Heart right ventricle (tissue), 16 donors: ENCODE measurements at places on chromosomes 11 and 22. TPM values are rescaled to one million over a fixed set of nuclear protein-coding genes. Genes with fewer than 3 reads are reported as not detected.

DNA sequence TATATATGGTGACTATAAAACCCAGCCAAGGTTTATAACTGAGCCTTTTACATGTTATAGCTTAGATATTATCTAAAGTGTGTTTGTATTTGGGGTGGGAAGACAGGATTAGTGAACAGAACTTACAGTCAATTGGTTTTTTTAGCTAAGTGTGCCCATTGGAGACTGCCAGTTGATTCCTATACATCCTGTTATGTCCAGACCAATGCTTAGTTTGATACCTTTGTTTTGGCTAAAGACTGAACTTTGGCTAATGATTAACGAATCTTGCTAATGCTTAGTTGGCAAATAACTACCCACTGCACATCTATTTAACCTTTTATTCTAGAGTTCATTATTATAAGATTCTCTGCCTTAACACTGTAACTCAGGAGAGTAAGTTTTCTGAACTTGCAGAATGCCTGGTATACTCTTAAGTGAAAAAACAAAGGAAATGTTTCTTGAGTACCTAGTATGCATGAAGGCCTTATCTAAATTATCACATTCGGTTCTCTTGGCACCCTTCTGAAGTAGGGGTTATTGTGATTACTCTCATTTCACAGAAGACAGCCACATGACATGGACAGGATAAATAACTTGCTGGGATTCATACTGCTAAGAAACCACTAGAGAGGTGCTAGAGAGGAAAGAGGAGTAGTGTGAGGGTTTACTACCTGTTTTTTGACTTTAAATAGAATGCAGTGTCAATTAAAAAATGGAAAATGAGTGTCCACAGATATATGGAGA, 54.0 kb downstream of the KREMEN1 start:
- DNase-seq: no peak

Gene OR10D3
- not detected for polyA plus RNA-seq

Gene CRACR2B
- polyA plus RNA-seq: 72.3 TPM

DNA sequence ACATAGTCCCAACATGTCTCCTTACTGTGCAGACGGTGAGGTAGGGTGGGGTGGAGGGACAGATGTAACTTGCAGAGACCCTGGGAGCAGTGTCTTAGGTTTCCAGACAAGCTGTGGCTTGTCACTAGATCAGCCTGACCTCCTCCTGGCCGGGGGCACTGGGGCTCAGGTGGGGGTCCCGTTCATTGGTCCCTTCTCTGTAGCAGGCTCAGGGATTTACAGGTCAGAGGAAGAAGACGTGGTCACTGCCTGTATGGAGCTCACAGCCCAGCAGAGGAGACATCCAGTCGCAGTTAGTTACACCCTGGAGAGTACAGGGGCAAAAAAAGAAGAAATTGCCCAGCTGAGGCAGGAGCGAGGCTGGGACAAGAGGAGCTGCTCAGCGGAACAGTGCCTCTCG, 22.0 kb upstream of the TUB start:
- DNase-seq: no peak

DNA sequence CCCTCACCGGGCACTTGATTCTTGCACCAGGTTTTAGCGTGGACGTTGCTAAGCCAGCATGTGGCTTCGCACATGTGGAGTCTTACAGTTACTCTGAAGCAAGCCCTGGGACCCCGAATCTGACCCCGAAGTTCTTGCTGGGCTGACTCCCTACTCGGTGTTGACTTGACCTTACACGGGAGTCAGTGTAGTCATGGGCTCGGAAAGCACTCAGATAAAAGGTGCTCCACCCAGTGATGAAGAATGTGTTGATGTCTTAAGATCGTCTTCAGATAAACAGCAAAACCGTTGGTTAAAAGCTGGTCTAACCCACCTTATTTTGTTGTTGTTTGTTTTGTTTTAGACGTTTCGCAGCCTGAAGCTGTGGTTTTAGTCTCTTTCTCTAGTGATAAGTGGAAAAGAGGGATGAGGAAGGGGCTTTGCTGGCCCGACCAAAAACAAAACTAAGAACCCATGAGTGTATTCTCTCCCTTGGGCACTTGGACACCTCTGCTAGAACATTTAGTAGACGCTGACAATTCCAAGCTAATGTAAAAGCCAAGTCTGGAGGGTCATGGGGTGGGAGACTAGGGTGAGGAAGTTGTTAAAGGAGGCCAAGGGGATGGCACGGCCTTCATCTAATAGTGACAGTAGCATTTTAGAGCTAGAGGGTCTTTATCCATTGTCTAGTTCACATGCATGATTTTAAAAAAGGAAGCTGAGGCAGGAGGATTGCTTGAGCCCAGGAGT, 69.9 kb downstream of the BCR start:
- no peak for DNase-seq

Gene KRTAP5-9
- not detected for polyA plus RNA-seq

DNA sequence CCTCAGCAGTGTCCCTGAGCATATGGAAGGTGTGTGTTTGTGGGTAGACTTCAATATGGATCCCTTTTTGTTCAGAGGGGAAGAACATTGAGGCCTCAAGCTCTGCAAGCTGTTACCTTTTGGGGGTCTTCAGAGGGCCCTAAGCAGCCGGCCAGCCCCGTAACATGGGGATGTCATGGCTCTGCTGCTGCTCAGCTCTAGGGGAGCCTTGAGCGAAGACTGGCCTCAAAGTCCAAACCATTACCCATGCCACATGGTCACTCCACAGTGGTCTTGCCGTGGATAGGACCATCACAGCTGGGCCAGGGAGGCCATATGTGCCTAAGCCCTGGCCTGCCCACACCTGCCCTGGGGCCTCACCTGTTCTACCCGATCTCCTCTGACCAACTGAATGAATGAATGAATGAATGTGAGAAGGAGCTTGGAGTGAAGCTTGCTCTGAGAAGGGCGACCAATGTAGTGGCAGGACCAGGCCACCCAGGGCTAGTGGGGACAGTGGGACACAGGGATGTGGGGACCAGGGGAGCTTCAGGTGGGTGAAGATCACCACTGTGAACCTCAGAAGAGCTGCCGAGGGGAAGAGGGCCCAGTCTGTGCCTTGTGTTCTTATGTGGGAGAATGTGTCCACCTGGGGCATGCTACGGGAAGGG, 754.6 kb downstream of the BRD1 start:
- DNase-seq: no peak

GRCh38 chr22:20147237-20147988, 3.4 kb downstream of the CCDC188 start:
- DNase-seq: no peak

Gene SOX6
- polyA plus RNA-seq: 4.9 TPM

- DNase-seq: no peak
These were observed 785.4 kb upstream of the API5 start for GRCh38 chr11:42526426-42526825.

Gene ESAM
- 47.2 TPM for polyA plus RNA-seq

- DNase-seq: no peak
These were observed 30.1 kb downstream of the RCN1 start for GRCh38 chr11:32121012-32121411.

Gene TMEM151A
- not detected for polyA plus RNA-seq

- DNase-seq: peak; percentile 92
These were observed 57.6 kb downstream of the FBXO7 start for GRCh38 chr22:32531931-32532819.

Gene TBX1
- polyA plus RNA-seq: 0.61 TPM

Gene TSSK2
- 0.14 TPM for polyA plus RNA-seq

Gene NLRP14
- polyA plus RNA-seq: not detected

DNA sequence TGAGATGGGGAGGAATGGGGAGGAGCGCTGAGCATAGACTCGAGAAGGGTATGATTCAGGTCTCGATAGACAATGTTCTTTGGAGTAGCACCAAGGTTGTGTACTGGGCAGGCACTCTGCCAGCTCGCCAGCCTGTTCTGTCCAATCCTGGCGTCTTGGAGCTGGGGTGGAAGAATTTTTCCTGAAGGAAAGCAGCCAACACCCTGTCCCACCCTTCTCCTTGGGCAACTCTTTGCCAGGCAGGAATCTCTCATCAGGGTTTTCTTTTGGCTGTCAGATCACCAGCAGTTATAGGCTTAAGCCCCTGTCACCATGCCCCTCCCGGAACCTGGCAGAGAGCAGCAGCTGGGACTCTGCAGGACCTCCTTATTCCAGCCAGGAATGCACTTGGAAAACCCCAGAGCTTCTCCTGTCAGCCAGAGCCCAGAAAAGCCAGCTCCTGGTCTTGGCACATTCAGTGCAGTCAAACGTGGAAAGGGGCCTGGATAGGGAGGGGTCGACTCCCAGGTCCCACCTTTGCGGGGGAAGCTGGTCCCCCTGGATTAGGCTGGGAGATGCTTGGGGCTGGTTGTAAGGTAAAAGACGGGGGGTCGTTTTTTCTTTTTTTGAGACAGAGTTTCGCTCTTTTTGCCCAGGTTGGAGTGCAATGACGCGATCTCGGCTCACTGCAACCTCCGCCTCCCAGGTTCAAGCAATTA, 14.4 kb upstream of the SPTBN2 start:
- DNase-seq: no peak

DNA sequence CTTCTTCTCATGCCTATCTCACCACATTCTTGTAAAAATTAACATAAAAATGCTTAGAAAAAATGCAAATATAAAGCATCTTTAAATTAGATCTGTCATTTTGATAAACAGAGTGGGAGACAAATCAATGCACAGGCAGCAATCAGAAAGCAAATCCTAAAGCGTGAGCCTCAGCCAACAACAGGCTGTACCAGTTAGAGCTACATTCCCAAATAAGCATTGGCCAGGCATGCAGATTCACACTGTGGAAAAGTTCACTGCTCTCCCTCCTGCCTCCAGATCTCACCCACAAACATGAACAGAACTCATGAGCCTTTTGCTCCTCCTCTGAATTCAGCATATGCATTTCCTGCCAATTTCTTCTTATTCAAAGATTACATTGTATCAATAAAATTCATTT, 115.2 kb upstream of the FAT3 start:
- DNase-seq: no peak

Gene CARD10
- polyA plus RNA-seq: 14.8 TPM

Gene CHRM1
- not detected for polyA plus RNA-seq

DNA sequence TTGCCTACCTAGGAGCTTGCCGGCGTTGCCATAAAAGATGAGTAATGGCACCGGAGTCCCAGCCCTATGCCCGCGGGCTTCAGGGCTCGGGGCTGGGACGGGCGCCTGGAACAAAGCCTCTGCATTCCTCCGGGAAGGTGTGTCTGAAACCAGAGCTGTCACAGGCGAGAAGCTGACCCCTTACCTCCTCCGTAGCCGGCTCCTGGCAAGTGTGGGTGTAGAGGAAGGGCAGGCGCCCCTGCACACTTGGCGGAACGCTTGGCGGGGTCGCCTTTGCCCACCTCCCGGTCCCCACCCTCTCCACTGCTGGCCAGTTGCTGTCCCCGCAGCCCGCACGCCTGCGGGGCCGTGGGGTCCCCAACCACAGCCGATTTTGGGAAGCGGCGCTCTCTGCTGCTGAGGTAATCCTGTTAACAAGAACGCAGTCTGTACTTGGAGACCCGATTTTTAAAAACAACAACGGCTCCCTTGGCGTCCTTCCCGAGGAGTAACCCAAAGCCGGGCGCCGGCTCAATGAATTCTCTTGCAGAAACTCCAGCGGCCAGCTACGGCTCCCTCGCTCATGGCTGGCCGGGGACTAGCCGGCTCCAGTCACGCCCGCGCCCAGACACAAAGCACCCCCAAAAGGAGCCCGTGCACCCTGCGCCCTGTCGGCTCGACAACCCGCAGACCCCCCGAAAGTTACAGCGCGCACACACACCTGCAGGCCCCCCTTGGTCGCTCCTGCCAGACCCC, 89.2 kb downstream of the PLEKHA7 start:
- DNase-seq: peak; percentile 39

DNA sequence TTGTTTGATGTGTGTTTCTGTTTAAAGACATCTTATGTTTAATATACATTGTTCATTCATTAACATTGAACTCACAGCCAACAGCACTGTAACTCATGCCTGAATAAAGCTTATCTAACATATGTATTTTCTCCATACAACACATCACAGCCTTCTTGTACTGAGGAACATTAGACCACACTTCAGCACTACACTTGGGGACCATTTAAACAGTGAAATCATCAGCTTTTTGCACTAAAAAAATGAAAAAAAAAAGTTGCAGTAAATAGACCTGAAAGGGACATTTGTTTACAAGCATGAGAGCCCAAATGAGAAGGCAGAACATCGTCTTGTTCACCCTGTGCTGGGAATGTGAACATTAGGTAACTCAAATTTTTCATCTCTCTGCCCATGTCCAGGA, 15.3 kb upstream of the TPP1 start:
- no peak for DNase-seq

DNA sequence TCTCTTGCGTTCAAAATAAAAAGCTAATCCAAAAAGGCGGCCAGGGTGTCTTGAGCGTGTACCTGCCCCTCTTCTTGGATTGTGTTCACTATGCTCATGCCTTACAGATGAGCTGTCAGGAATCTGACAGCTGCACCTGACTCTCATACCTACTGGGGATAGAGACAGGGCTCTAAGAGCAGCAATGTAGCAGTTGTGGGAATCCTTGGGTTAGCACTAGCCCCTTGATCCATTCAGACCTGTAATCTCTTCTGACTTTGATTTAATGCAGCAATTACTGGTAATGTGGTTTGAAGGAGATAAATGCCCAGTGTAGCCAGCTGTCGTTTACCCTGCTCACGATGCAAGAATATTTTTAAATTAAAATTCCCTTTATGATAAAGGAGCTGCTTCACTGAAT, 145.8 kb downstream of the APOL5 start:
- DNase-seq: no peak

DNA sequence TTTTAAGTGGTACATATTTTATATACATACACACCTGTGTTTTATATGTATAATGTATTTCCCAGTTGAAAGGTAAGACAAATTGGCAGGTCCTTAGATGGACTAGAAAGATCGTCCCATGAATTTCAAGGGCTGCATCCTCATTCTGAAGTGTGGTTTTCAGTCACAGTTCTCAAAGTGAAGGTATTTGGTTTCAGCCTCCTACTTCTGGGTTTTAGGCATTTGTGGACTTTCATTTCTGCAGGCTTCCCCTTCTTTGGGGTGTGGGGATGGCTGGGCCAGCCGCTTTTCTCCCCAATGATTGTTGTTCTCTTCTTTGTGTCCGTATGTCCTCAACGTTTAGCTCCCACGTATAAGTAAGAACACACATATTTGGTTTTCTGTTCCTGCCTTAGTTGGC, 10.0 kb downstream of the DCPS start:
- DNase-seq: no peak

DNA sequence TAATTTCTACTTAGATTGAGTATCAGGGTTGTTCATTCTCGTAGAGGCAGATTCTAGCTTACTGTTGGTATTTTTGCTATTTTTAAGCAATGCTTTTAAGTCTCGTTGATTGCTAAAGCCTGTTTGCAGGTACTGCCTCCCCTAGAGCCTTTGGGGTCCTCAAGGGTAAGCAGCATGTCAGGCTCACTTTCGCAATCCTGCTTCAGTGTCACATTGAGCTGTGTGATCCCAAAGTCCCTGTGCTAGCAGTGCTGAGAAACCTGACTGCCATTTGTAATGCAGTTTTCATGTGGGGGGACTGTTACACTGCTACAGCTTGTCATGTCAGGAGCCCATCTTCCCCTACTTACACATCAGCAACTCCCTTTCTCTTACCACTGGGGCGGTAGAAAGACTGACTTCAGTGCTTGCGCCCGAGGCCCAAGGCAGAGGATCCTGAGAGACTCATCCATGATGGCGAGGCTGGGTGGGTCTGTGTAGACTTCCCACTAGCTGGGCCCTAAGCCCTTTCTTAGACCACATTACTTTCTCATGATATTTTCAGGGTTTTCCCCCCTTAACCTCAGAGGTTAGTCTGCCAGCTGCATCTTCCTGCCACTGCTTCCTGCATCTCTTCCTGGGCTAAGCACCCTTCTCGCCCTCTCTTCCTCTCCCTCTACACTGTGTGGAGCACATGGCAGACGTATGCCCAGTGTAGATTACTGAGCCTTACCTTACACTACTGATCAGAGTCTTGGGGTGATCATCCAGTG, 40.8 kb upstream of the ST14 start:
- no peak for DNase-seq

- DNase-seq: no peak
These were observed 9.8 kb upstream of the CKAP5 start for GRCh38 chr11:46855863-46856262.
